ENCODE measurements at places on chromosomes 3 and 15. TPM values are rescaled to one million over a fixed set of nuclear protein-coding genes. Genes with fewer than 3 reads are reported as not detected.

PLXNB1 gene
- total RNA-seq, result 50.8 TPM

DNA sequence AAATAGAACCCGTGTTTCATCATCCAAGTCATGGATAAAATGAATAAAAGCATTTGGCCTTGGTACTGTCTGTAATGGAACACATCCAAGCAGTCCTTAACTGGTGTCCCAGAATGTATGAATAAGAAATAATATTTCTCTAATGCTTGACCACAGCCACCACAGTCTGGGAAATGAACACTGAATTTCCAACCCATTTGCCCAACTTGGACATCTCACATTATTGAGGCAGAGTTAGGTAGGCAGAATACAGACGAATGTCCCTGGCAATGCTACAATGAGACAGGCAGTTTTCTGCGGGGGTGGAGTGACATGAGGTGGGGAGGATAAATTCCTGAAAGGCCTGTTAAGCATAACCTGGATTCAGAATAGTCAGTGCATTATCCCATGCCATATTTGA lies 245.7 kb downstream of the ZIC1 start:
- no peak for DNase-seq

PAK6 gene
- 11.1 TPM for total RNA-seq

GP9 gene
- total RNA-seq, result not detected

GRCh38 chr3:12438318-12438717 lies 46.0 kb upstream of the TSEN2 start:
- no peak for DNase-seq

- no peak for DNase-seq
Observed at GRCh38 chr15:71302861-71303410, 187.7 kb downstream of the THSD4 start.

DNA sequence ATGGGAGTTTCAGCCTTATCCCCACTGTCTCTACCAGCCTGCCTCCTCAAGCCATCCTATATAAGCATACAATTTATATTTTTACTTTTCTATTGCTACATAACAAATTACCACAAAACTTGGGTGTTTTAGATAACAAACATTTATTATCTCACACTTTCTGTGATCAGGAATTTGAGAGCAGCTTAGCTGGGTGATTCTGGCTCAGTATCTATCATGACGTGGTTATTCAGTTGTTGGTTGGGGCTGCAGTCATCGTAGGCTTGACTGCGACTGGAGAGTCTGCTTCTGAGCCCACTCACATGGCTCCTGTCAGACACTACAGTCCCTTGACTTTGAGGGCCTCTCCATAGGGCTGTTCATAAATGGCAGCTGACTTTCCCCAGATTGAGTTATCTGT lies 20.7 kb downstream of the PARP15 start:
- no peak for DNase-seq

STRA6 gene
- not detected for total RNA-seq

ONECUT1 gene
- not detected for total RNA-seq

KCNMB2 gene
- total RNA-seq, result 2.7 TPM

DNA sequence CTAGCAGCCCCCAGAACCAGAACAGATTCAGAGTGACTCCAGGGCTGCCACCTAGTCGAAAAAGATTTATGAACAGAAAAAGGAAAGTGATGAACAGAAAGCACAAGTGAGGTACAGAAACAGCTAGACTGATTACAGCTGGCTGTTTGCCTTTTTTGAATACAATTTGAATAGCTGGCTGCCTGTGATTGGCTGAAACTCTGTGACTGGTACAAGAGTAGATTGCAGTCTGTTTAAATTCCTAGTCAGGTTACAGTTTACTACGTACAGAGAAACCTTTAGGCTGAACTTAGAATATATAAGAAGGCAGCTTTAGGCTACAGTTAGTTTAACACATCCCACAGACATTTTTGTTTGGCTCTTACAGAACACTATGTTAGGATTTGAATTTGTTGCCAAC lies 10.0 kb downstream of the CCDC13 start:
- DNase-seq, result no peak

RTP1 gene
- total RNA-seq, result not detected

- no peak for DNase-seq
Observed at GRCh38 chr3:83559082-83559481, 1399.7 kb upstream of the CADM2 start.

ACAN gene
- 0.15 TPM for total RNA-seq

GRCh38 chr3:133448478-133449122 lies 48.7 kb downstream of the BFSP2 start:
- no peak for DNase-seq

- DNase-seq, result no peak
Observed at GRCh38 chr15:88574655-88575054, 28.2 kb upstream of the DET1 start.

FEZF2 gene
- total RNA-seq, result not detected

GRCh38 chr3:119015942-119016341 lies 18.7 kb downstream of the IGSF11 start:
- DNase-seq, result no peak

UBE2E2 gene
- 38.3 TPM for total RNA-seq

DNA sequence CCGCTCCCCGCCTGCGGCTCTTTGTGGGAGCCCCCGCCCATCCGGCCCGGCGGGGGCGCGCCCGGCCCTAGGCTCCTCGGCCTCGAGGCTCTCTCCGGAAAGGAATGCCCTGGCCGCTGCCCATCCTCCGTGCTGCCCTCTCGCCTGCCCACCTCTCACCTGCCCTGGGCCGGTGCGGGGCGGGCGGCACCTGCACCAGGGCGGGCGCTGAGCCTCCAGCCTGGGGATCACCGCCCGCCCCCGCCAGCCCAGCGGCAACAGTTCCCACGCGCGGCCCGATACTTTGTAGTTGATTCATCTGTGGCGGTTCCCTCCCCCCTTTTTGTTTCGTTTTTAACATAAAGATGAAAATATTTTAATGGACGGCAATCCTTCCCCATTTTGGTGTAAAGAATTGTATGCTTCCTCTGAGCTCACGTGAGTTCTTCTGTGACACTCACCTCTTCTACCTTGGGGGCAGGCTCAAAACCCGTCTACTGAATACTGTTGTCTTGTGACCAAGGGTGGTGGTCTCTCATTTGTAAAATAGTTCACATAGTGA lies 1.9 kb downstream of the KLF13 start:
- no peak for DNase-seq

DNA sequence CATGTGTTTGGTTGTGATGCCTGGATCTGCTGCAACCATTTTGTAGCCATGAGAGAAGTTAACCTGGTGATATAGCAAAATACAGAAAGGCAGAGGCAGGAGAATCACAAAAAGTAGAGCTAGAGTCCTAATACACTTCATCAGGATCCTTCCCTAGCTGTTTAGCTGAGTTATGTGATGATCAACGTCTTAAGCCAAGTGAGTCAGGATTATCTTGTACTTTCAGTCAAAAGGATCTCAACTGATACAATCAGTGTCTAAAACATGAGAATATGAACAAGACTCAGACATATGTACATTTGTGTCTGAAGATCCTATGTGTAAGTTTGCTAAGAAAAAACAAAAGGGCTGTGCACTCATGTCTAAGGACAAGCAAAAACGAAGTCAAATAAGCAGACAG lies 236.9 kb downstream of the NTRK3 start:
- DNase-seq, result no peak

FGF7 gene
- total RNA-seq, result 34.6 TPM

GRCh38 chr3:124277144-124277890 lies 285.4 kb upstream of the ROPN1 start:
- DNase-seq, result no peak

- no peak for DNase-seq
Observed at GRCh38 chr3:7307410-7307809, 446.5 kb downstream of the GRM7 start.

GRCh38 chr3:65758876-65759598 lies 279.7 kb downstream of the MAGI1 start:
- no peak for DNase-seq

- DNase-seq, result no peak
Observed at GRCh38 chr15:94723801-94724200, 492.4 kb downstream of the MCTP2 start.

GPR149 gene
- total RNA-seq, result not detected

EPHA3 gene
- 1.9 TPM for total RNA-seq

GRCh38 chr3:39447637-39448483 lies 19.6 kb upstream of the MOBP start:
- DNase-seq, result no peak

DNA sequence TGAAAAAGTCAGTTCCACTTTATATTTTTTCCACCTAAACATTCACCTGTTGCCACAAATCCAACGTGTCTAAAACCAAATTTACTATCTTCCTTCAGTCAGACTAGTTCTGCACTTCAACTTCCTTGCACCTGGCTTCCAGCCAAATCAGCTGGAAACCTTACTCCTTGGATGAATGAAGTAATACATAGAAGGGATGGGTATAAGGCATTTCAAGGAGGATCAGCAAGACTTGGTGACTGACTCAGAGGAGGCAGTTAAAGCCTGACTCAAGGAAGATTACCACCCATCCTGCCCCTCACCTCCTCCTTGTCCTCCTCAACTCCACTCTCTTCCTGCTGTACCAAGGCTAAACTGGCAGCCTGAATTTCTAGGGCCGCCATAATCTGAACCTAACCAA lies 37.1 kb downstream of the QTRT2 start:
- no peak for DNase-seq

DNA sequence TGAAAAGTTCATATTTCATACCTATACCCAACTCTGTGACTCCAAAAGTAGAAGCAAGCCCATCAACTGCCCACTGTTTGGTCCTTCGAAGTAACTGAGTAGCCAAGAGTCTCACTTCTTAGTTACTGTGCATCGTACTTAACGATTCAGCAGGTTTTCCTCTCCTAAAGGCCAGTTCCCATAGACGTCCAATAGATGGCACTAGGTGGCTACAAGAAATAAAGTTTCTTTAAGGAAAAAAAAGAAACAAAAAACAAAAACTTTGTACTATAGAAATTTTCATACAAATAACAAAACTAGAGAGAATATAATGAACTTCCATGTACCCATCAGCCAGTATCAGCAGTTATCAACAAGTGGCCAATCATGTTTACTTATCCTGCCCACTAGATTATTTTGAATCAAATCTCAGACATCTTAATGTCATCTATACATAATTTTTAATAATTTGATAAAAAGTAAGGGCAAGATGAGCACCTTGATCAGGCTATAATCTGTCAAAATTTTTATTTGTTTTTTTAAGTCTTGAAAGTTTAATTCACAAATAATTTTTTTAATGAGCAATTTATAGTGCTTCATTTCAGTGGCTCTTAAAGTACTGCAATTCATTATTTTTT lies 63.8 kb upstream of the ACP3 start:
- no peak for DNase-seq

TEX55 gene
- not detected for total RNA-seq

DNA sequence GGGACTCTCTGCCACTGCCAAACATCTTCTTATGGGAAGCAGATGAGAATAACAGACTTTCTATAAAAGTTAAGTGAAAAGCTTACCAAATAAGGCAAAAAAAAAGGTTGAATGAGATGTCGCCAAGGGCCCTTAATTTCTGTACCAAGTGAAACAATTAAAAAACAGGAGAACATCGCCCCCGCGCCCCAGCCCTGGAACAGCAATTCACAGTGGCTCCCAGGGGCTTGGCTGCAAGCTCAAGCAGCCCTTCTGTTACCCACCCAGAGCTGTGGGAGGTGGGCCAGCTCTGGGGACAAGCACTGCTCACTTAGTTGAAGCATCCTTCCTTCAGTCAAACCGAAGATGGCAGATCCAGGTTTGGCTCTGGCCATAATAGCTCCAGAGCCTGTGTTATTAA lies 208.0 kb downstream of the ERC2 start:
- no peak for DNase-seq

XCR1 gene
- total RNA-seq, result not detected

GCNT3 gene
- not detected for total RNA-seq

- no peak for DNase-seq
Observed at GRCh38 chr3:157148196-157148889, 11.6 kb downstream of the CCNL1 start.

GOLGA6B gene
- not detected for total RNA-seq

DNA sequence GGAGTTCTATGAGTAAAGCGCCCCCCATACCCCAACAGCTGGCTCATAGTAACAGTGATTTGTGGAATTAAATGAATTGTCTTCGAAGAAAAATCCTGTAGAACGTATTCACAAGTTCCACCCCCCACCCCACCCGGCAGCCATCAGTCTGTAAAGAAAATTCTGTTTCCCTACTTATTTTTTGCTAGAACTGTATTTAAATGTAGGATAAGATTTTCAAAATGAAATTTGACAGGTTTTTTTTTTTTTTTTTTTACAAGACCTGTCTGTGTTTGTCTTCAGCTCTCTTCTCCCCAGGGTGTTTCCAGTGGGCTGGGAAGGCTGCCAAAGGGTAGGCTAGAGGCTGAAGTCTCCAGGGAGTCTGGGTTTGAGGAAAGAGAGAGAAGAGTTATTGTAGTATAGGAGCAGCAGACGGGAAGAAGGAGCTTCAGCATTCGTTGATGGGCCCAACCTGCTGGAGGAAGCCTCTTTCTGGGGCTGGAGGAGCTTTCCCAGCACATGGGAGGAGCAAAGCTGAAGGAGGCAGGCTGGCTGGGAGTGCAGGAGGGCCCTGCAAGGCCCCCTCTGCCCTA lies 130.6 kb upstream of the SEMA6D start:
- DNase-seq, result peak; percentile 52

GRCh38 chr3:67376416-67376815 lies 278.0 kb downstream of the SUCLG2 start:
- no peak for DNase-seq

- DNase-seq, result no peak
Observed at GRCh38 chr3:11157421-11157820, 3.1 kb downstream of the HRH1 start.

DNA sequence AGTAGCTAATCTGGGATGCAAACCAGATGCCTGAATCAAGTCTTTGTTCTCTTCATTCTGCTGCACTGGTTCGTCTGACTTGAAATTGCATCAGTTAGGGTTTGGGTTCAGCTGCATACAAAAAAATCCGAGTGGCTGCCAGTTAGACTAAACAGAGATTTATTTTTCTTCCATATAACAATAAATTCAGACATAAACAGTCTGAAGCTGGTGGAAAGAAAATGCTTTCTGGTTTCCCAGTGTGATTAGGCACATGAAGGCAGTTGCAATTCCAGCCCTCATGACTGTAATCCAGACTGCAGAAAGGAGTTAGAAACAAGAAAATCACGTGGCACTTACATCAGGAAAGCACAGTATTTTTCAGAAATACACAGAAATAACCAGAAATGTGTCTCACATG lies 930.7 kb downstream of the MCTP2 start:
- no peak for DNase-seq

DNA sequence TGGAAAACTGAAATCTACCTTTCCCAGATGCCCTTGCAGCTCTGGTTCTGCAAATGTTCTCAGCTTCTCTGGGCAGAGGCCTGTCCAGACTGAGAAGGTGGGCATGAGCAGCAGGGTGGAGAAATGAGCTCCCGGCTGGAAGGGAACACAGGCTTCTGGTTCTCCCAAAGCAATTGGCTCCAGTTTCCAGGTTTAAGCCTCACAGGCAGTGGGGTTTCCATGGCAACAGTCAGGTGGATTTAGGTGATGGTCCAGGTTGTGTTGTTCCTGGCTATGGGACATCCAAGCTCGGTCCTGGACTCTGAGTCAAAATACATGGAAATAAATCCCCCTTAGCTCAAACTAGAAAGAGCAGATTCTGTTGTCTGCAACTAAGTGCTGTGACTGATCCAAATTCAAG lies 94.6 kb upstream of the IQSEC1 start:
- DNase-seq, result no peak

Measured in left ventricle myocardium superior (tissue), 1 donor.